Activated CD8-positive, alpha-beta memory T cell treated with anti-CD3 and anti-CD28 coated beads, Interleukin-2, amount 10 ng/mL, durations not matched to agents 7 days and 5 days (primary cell): ENCODE measurements at places on chromosomes 12 and 14. TPM values are rescaled to one million over a fixed set of nuclear protein-coding genes. Genes with fewer than 3 reads are reported as not detected.

GRCh38 chr14:77903221-77903620 lies 103.3 kb downstream of the ADCK1 start:
- H3K27me3 ChIP-seq = no peaks in the 10 kb centered on the region
- DNase-seq = no peak
- no peak overlapping the region for H3K27ac ChIP-seq
- H3K4me1 ChIP-seq = no peaks in the 10 kb centered on the region
- no peaks in the 10 kb centered on the region for H3K36me3 ChIP-seq

DNA sequence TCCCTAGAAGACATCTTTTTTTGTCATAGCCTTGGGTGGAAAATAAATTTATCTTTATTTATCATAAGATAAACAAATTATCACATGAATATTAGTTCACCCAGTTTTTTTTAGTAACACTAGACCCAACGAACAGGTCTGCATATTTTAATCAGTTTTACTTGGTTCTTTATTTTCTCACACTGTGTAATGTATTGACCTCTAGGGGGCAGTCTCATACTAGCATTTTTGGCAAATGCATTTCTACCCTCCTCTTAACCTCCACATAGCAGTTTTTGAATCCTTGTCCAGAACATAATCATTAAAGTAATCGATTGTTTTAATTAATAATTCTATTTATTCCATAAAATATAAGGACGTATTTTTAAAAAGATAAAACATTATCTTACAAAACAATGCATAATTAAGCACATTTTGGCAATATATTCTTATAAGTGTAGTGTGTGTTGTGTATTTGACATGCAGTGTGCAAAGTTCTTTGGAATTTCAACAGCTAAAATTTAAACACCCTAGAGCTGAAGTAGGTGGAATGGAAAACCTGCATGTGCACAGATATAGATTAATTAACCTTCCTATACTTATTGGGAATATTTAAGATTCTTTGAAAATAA lies 31.6 kb upstream of the PTPRQ start:
- H3K4me3 ChIP-seq = no peak overlapping the region
- no peak overlapping the region for H3K27ac ChIP-seq
- no peak for DNase-seq
- H3K4me1 ChIP-seq = no peaks in the 10 kb centered on the region
- no peaks in the 10 kb centered on the region for H3K27me3 ChIP-seq
- H3K36me3 ChIP-seq = no peaks in the 10 kb centered on the region

DNA sequence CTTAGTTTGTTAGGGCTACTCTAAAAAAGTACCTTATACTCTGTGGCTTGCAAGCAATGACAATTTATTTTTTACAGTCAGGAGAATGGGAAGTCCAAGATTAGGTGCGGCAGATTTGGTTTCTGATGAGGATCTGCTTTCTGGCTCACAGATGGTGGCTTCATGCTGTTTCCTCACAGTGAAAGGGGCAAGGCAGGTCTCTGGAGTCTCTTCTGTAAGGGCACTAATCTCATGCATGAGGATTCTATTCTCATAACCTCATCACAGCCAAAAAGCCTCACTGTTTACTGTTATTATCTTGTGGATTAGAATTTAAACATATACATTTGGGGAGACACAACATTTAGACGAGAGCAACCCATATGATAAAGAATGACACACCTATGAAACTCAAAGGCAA lies 1957.4 kb upstream of the SEL1L start:
- no peak for DNase-seq
- no peaks in the 10 kb centered on the region for H3K36me3 ChIP-seq
- H3K4me1 ChIP-seq = no peaks in the 10 kb centered on the region
- no peak overlapping the region for H3K4me3 ChIP-seq
- H3K27ac ChIP-seq = no peak overlapping the region

The MYH7 gene
- total RNA-seq = 0.09 TPM

- H3K36me3 ChIP-seq = no peaks in the 10 kb centered on the region
- no peak for DNase-seq
- H3K27me3 ChIP-seq = peaks cover 33% of the 10 kb centered on the region
- H3K27ac ChIP-seq = no peak overlapping the region
- H3K4me3 ChIP-seq = no peak overlapping the region
Measured at GRCh38 chr14:69298131-69299071, 38.4 kb downstream of the GALNT16 start.

DNA sequence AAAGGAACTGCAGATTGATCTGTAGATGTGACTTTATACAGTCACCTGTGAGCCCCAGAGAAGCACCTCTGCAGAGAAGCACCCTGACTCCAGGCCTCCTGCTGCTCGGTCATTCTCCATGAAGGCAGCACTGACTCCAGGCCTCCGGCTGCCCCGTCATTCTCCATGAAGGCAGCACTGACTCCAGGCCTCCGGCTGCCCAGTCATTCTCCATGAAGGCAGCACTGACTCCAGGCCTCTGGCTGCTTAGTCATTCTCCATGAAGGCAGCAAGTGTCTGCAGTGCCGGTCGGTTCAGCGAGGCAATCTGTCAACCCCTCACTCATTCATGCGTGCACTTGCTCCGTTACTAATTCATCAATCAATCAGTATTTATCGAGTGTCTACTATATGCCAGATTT lies 160.3 kb downstream of the PIWIL1 start:
- H3K4me3 ChIP-seq = no peak overlapping the region
- no peak for DNase-seq
- H3K36me3 ChIP-seq = no peaks in the 10 kb centered on the region
- no peaks in the 10 kb centered on the region for H3K4me1 ChIP-seq
- H3K27ac ChIP-seq = no peak overlapping the region

GRCh38 chr12:48601013-48601756 lies 31.3 kb upstream of the LALBA start:
- H3K27me3 ChIP-seq = peaks cover 31% of the 10 kb centered on the region
- DNase-seq = no peak
- H3K4me1 ChIP-seq = peaks cover 11% of the 10 kb centered on the region
- H3K4me3 ChIP-seq = no peak overlapping the region
- H3K27ac ChIP-seq = no peak overlapping the region

- H3K4me3 ChIP-seq = no peak overlapping the region
- no peak for DNase-seq
- H3K36me3 ChIP-seq = no peaks in the 10 kb centered on the region
- H3K27ac ChIP-seq = no peak overlapping the region
Measured at GRCh38 chr12:64383675-64384074, 6.9 kb downstream of the C12orf56 start.

The LTB4R gene
- total RNA-seq = 32.5 TPM

DNA sequence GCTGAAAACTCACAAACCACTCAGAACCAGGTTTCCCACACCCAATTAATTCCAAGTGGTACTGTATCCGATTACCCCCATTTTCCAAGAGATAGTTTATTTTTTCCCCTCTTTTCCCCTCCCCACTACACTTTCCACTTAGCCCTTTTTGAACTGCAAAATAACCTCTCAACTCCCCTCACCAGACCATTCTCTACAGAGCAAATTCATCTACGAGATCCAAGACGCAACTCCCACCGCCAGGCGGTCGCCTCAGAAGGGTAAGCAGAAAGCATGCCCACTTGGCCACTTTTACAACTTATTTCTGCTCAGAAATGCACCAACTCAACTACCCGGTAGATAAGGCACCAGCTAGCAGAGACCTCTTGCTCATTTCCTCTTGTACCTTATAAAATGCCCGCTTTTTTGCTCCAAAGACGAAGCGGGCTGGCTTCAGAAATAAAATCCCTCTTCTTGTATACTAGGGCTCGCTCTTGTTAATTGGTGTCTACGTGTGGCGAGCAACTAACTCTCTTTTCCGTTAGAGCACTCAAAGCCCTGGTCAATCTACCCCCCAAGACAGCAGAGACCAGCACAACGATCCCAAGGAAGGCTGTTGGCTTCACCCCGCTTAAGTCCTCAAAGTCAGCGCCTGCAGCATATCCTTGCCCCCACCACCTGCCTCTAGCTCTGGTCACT lies 910 bp upstream of the SRP54 start:
- H3K4me3 ChIP-seq = no peak overlapping the region
- peaks cover 13% of the 10 kb centered on the region for H3K4me1 ChIP-seq
- DNase-seq = peak; percentile 64
- no peak overlapping the region for H3K27ac ChIP-seq
- peaks cover 14% of the 10 kb centered on the region for H3K36me3 ChIP-seq

DNA sequence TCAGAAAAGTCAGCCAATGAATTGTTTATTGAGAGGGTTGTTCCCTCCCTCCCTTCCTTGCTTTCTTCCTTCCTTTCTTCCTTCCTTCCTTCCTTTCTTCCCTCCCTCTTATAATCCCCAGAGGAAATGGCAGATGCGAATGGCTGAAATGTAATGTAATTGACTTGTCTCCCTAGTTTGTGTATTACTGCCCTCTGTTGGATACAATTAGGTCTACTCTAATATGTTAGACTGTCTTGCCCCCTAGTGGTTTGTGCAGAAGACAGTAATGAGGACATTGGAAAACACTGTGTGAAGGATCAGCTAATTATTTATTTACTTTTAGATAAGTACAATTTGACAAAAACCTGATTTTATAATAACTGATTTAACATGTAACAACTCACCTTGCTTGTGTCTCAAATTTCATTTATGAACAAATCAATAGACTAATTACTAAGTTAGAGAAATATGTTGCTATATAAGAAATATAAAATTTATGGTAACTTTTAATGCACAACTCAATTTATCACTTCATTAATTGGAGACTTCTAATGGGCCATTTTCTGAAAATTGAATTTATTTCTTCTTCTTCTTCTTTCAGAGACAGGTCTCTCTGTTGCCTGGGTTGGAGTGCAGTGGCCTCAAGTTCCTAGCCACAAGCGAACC lies 229.8 kb upstream of the LRIG3 start:
- H3K27me3 ChIP-seq = no peaks in the 10 kb centered on the region
- no peaks in the 10 kb centered on the region for H3K4me1 ChIP-seq
- no peak overlapping the region for H3K4me3 ChIP-seq
- no peak overlapping the region for H3K27ac ChIP-seq
- DNase-seq = no peak

The TAS2R20 gene
- total RNA-seq = 1.5 TPM

The NKX2-1 gene
- total RNA-seq = not detected

The CD27 gene
- 67.3 TPM for total RNA-seq

- no peaks in the 10 kb centered on the region for H3K36me3 ChIP-seq
- no peak overlapping the region for H3K27ac ChIP-seq
- H3K4me3 ChIP-seq = no peak overlapping the region
- DNase-seq = no peak
Measured at GRCh38 chr12:24361877-24362580, 412.6 kb upstream of the SOX5 start.

DNA sequence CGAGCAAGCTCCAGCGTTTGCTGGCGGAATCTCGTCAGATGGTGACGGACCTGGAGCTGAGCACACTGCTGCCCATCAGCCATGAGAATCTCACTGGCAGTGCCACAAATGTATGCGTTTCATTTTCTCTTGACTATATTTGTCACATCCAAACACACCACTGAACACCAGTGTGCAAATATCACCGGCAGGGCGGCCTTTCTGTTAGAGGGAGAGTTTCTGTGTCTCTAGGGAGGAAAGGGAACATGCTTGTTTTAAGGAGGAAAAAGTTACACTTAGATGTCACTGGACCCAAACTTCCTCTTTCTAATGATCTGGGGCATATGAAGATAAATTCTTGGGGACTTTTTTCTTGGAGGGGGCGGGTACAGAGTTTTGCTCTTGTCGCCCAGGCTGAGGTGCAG lies 21.9 kb upstream of the HIP1R start:
- no peaks in the 10 kb centered on the region for H3K27me3 ChIP-seq
- H3K4me1 ChIP-seq = peaks cover 6% of the 10 kb centered on the region
- no peak overlapping the region for H3K4me3 ChIP-seq
- no peaks in the 10 kb centered on the region for H3K36me3 ChIP-seq

- H3K4me1 ChIP-seq = no peaks in the 10 kb centered on the region
- H3K27ac ChIP-seq = no peak overlapping the region
- no peaks in the 10 kb centered on the region for H3K36me3 ChIP-seq
- H3K27me3 ChIP-seq = peaks cover 8% of the 10 kb centered on the region
Measured at GRCh38 chr14:95041477-95042020, 115.8 kb downstream of the DICER1 start.

DNA sequence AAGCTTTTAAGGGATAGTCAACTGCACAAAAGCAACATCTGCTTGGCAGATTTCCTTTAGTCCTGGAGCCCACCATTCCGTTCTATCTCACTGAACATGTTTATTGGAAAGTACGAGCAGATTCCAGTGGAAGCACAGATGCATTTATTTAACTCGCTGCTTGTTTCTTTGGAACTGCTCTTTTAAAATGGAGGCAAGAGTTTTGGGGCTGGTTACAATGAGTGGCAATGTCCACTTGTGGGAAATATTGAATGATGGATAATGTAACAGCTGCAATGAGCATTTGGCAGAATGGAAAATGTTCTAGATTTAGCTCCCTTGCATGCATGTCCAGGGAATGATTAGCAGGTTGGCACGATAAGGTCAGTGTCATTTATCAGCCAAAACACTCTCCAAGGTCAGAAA lies 163.0 kb downstream of the ATP23 start:
- no peak overlapping the region for H3K4me3 ChIP-seq
- H3K36me3 ChIP-seq = no peaks in the 10 kb centered on the region
- no peak overlapping the region for H3K27ac ChIP-seq
- H3K4me1 ChIP-seq = no peaks in the 10 kb centered on the region
- no peaks in the 10 kb centered on the region for H3K27me3 ChIP-seq
- DNase-seq = no peak

- no peaks in the 10 kb centered on the region for H3K27me3 ChIP-seq
- DNase-seq = no peak
- H3K4me1 ChIP-seq = peaks cover 51% of the 10 kb centered on the region
Measured at GRCh38 chr12:132490422-132491137, 629 bp downstream of the FBRSL1 start.

- H3K27ac ChIP-seq = no peak overlapping the region
- H3K4me3 ChIP-seq = no peak overlapping the region
- no peaks in the 10 kb centered on the region for H3K36me3 ChIP-seq
- peaks cover 3% of the 10 kb centered on the region for H3K27me3 ChIP-seq
- DNase-seq = no peak
Measured at GRCh38 chr14:38399652-38400051, 143.8 kb upstream of the CLEC14A start.

The ALDH1L2 gene
- 0.70 TPM for total RNA-seq

The WNT1 gene
- 0.87 TPM for total RNA-seq

DNA sequence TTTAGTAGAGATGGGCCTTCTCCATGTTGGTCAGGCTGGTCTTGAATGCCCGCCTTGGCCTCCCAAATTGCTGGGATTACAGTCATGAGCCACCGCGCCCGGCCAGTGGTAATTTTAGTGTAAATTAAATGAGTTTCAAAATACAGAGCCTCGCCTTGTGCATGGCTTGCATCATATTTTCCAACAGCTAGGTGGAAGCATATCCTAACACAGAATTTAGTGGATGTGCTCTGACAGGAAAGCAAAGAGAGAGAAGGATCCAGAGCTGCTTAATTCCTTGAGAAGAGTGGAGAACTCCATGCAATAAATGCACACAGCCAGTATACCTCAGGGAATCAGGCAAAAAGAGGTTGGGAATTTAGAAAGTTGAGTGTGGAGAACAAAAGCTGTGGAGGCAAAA lies 2.5 kb downstream of the OR6C2 start:
- H3K4me3 ChIP-seq = no peak overlapping the region
- H3K27ac ChIP-seq = no peak overlapping the region

The TAMALIN gene
- total RNA-seq = 2.2 TPM

DNA sequence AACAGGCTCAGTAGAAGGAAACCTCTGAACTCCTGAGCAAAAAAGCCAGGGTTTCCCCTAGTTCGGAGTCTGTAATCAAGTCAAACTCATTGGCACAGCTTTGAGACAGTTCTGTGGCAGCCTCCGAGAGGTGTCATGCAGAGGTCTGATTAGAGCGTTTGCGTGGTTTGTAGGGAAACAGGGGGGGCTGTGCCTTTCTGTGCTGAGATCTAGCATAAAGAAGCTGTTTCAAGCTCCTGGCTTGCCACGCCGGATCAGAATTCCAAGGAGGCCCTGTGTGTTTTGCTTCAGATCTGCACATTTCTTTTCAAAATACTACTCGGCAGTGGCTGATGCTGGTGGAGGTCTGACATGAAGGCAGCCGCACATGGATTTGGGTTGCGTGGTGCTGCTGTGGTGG lies 1.7 kb downstream of the CABP1 start:
- no peak overlapping the region for H3K4me3 ChIP-seq
- no peak for DNase-seq
- H3K36me3 ChIP-seq = no peaks in the 10 kb centered on the region
- H3K27ac ChIP-seq = no peak overlapping the region
- H3K4me1 ChIP-seq = peaks cover 10% of the 10 kb centered on the region
- H3K27me3 ChIP-seq = peaks cover 55% of the 10 kb centered on the region
